AML-193 (cell line): ENCODE measurements at places on chromosomes 3 and 15.

DNA sequence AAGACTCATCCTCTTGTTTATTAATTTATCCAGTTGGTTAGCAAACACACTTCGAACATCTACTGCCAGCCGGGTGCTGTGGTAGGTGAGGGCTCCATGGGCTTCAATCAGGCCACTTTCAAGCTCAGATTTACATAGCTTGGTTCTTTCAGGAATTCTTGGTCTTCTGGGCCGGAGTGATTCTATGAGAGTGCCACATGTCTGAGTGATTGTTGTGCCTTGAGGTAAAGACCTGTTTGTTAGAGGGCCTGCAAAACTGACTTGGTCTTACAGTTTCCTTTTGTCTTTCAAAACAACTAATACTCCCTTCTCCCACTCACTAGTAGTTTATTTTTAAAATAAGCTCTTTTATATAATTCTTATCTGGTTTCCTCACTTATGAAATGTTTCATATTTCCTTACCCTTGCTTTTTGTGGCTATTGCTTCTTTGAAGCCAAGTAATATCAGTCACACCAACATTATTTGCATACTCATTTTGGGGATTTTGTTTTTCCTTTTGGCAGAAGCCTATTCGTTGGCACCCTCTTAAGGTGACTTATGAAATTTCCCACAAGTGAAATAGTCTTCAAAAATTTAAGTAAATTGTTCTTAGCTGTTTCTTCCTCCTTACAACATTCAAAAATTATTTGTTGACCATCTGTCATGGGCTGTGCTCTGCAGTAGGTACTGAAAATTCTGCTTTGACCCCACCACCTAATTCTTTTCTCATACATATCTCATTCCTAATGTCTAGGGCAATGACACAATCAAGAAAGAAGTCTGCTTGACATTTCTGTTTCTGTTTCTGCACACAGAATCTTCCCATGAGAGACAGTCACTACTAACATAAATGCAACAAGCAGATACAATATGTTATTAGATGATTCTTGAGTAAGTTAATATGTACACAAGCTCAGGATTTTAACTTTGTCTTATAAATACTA, 120.2 kb downstream of the LRRC28 start:
- DNase-seq: no peak

GRCh38 chr3:154583086-154583634, 153.2 kb upstream of the GPR149 start:
- DNase-seq: no peak

- no peak for DNase-seq
Observed at GRCh38 chr3:126180477-126181397, at the start of gene ALDH1L1. ALDH1L1 (minus strand) TSS chr3:126180586; CDS start chr3:126160979, 19,607 bp downstream.

DNA sequence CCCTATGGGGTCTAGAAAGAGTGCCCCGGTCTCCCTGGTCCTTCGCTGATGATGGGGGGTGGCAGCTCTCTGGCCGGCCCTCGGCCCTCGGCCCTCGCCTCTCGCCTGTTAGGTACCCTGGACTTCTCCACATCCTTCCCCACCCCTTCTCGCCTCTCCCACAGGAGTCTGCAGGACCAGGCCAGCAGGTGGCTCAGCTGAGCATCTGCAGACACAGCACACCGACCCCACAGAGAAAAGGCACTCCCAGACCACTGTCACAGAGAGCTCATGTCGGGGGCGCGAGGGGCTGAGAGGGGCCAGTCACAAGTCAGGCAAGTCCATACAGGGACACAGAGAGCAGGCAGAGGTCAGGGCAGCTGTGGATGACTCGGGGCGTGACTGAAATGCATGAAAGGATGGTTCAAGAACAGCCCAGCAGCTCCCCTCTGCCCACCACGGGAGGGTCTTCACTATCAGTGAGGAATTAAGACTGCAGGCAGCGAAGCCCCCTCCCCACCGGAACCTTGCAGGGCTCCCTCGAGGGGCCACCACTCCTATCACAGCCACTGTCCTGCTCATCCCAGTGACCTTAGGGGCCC, 181.7 kb upstream of the NSMCE3 start:
- no peak for DNase-seq

DNA sequence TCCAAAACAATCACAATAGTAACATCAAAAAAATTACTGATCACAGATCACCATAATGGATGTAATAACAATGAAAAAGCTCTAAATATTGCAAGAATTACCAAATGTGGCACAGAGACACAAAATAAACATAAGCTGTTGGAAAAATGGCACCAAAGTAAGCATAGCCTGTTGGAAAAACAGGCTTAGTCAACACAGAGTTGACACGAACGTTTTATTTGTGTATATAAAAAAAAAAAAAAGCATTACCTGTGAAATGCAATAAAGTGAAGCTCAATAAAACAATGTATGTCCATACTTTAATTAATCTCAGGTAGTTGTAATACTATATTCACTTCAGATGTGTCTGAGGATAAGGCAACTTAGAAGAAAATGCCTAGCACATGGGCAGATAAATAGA, 77.1 kb downstream of the NR1I2 start:
- DNase-seq: no peak

DNA sequence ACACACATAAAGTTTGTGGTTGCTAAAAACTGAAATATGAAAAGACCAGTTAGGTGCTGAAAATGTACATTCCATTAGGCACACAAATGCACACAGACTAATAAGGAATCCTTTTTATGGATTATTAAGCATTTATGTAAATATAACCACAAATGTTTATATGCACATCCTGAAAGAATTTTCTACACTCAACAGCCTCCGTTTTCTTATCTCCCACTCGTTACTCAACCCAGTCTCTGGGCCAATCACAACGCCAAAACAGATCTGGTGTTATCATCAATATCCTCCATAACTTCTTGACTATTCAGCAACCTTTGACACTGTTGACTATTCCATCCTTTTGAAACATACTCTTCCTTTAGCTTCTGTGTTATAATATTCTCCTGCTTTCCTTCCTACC, 136.4 kb downstream of the ATP8B4 start:
- DNase-seq: no peak

- no peak for DNase-seq
Observed at GRCh38 chr15:29074045-29074444, 188.3 kb downstream of the APBA2 start.

DNA sequence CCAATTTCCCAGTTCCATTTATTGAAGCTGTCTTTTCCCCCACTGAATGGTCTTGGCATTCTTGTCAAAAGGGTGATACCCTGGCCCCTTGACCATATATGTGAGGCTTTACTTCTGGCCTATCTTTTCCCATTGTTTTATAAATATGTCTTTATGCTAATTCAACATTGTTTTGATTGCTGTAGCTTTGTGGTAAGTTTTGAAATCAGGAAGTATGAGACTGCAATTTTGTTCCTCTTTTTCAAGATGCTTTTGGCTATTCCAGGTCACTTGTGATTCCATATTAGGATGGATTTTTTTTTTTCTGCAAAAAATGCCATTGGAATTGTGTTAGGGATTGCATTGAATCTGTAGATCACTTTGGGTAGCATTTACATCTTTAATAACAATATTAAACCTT, 141.2 kb upstream of the MANF start:
- peak; percentile 73 for DNase-seq

DNA sequence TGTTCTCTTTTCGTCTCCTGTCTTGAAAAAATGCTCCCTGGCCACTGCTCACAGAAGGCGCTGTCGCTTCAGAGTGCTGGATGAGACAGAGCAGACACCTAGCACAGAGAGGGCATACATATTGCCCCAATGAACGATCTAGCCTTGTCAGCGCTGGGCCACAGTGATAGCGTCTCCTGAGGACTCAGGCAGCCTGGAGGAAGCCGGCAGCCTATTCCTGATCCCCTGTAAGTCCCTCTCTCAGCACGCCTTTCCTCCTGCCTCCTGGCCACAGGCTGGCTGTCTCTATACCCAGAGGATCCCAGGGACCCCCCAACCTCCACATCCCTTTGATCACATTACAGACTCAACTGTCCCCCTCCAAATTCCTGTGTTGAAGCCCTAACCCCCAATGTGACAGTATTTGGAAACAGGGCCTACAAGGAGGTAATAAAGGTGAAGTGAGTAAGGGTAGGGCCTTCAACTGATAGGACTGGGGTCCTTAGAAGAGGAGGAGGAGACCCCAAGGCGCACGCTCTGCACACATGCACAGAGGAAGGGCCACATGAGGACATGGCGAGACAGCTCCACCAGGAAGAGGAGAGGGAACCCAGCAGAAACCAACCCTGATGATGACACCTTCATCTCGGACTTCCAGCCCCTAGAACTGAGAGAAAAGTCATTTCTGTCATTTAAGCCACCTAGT, 7.5 kb downstream of the PLA2G4F start:
- no peak for DNase-seq

GRCh38 chr3:119550192-119550910, 9.1 kb downstream of the CD80 start:
- no peak for DNase-seq

- DNase-seq: no peak
Observed at GRCh38 chr3:18562364-18563154, 137.4 kb upstream of the SATB1 start.

GRCh38 chr3:30282154-30282696, 324.2 kb upstream of the TGFBR2 start:
- no peak for DNase-seq

- no peak for DNase-seq
Observed at GRCh38 chr3:23402728-23403492, 199.8 kb downstream of the UBE2E2 start.

- no peak for DNase-seq
Observed at GRCh38 chr3:134027631-134028030, 2.1 kb downstream of the SLCO2A1 start.

GRCh38 chr3:127210654-127210943, 17.7 kb downstream of the PRR23E start:
- DNase-seq: no peak

DNA sequence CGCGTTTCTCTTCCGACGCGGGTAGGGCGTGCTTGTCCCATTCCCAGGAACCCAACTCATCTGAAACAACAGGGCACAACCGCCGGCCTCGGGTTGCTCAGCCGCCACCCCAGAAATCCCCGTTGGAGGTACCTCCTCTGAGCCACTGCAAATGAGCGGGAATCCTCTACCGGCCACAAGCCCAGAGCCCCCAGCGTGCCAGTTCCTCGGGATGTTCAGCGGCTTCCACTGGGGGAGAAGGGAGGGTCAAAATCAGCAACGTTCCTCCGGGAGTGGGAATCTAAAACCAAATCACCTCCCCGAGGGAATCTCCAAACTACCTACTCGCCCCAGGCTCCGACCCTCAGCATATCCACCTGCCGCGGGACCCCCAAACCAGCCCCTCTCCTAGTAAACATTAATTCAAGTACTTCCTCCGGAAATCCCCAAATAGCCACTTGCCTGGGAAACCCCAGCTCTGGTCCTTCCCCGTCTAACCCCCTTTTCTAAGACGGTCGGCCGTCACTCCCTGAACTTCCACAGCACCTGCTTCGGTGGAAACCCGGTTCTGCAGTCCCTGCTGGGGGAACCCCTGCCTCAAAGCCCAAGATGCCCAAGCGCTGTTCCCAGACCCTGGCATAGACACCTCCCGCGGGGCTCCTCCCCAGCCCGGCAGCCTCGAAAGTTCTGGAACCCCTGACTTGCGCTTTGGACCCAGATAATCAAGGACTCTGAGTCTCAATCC, 887 bp downstream of the OXTR start:
- DNase-seq: no peak

- DNase-seq: no peak
Observed at GRCh38 chr3:71903112-71903495, 118.2 kb upstream of the PROK2 start.
